Hematopoietic multipotent progenitor cell treated with erythropoietin and hydrocortisone succinate and interleukin-3 and kit ligand, for 6 days (in vitro differentiated cells): ENCODE measurements at places on chromosomes 4 and X.
A peak's percentile ranks its signal among the peaks of the same experiment; 100 is the strongest.

DNA sequence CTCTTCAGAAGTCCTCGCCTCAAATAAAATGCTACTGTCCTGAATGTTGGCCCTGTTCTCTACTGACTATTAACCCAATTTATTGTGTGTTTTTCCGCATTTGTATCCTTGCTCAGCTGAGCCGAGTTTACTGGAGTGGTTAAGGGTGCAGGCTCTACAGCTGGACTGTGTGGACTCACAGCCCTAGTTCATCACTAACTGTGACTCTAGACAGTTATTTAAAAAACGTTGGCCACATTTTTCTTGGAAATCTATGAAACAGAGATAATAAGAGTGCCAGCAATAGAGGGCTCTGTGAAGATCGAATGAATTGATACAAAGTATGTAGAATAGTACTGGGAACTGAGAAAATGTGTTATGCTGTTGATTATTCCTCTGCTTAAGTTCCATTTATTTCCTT lies 2.9 kb upstream of the GUF1 start:
- peak; percentile 74 for DNase-seq

DNA sequence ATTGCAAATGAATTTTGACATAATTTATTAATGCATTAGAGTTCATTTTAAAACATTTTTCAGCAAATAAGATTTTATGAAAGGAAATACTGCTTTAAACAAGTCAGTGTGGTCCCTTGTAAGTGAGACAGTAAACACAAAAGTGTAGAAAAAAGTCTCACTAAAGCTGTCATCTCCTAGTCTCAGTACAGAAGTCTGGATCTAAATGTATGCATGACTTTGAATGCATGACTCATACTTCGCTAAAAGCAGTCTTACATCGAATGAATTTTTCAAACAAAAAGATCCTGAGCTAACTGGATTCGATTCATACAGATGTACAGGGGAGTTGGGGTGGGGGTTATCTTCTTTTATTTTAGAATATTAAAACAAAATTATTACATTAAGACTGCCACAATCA lies 207.4 kb upstream of the VCX start:
- DNase-seq: no peak

- no peak for DNase-seq
Measured at GRCh38 chrX:123773258-123773988, 40.6 kb upstream of the THOC2 start.

- DNase-seq: peak; percentile 30
Measured at GRCh38 chr4:38976308-38976707, 55.9 kb downstream of the TMEM156 start.

- DNase-seq: no peak
Measured at GRCh38 chr4:16583764-16584163, 314.7 kb downstream of the LDB2 start.

DNA sequence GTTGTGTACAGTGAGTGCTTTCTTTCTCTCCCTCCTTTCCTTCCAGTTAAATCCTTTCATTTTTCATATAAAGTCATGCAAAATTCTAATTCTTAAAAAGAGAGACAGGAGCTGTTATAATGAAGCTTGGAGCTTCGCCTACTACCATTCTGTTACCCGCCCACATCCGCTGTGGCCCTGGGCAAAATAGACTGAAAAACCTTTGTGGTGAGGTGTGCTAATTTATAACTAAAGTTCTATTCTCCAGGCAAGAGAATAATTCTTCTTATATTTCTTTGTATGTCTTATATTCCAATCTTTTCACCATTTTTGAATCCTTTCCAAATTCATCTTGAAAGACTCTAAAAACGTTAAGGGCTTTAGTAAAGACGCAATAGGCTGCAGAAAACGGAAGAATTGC lies 7.0 kb downstream of the QRFPR start:
- DNase-seq: no peak

DNA sequence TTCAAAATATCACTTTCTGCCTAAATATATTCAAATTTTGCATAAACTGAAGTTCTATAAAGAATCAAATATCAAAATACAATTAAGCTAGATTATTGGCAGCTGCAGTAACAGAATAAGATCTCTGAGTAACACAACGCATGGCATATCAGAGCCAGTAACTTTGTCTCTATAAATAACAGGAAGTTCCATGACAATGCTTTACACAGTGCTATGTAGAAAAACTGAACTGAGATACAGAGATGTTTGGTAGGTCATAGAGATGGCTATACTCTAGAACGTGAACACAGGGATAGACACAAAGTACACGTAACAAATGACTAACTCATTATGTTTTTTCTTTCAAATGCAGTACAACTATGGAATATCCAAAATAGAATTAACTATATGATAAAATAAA lies 18.2 kb downstream of the UBE2D3 start:
- peak; percentile 34 for DNase-seq

DNA sequence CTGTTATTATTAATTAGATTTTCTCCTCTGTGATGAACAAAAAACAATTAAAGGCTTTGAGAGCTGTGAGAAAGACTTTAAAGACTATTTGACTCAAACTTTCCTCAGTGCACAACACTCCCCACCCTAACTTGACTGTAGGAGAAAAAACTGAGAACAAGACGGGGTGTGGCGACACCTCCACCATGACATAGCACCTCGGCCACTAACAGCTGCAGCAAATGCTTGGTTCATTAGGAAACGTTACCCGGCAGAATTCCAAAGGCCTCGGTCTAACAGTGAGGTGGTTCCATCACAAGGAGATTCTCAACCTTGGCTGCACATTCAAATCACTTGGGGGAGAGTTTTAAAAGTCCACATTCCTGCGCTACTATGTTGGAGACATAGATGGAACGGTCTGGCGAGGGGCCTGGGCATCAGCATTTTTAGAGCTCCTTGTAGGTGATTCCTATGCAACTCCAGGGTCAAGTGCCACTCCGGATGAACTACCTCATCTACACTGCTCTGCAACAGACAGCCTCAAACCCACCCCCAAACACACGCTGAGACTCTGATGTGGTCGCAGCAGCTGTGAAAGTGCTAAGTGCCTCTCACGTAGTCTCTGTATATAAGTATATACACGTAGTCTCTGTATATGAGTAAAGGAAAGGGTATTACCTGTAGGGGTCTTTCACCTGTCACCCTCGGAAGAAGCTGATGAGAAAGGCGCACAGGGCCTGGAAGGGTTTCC lies 1.0 kb downstream of the FGFBP2 start:
- DNase-seq: peak; percentile 25

DNA sequence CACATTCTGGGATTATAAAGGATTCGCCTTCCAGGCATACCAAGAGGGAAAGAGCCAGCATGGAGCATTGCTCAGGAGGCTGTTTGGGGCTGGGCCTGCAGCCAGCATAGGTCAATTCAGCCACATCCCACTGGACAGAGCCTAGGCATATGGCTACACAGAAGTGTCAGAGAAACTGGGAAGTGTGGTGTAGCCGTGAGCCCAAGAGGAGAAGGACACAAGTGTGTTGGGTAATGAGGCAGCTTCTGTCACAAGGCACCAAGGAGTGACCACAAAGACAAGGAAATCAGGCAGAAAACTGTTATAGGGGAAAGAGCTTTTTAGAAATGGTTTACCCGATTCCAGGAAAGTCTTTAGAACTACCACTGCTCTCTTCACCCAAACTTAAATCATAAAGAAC lies 178.6 kb upstream of the TBL1X start:
- no peak for DNase-seq

DNA sequence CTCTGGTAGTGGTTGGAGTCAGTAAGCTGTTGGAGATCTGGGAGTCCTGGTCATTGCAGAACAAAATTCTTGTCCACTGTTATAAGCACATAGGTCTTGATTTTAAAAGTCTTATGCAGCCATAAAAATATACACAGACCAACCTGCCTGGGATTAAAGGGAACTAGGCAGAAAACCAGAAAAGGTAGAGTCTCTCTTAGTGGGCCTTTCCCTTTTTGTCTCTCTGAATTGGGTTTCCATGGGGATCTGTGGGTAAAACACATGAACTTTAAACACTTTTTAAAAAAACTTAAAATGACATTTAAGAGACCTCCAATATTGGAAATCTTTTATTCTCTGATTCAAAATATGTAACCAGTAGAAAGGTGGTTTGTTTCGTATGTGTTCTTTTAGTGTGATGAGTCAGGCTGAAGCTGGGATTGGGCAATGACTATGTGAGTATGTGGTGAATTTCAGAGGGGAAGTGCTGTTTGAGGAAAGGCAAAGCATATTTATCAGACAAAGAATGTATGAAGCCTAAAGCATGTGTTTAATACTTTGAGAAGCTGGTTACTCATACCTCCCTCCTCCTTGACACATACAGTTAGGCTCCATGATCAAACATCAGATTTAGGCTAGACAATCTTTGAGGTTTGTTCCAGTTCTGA lies 29.6 kb downstream of the SLC16A2 start:
- peak; percentile 45 for DNase-seq

- DNase-seq: no peak
Measured at GRCh38 chrX:9926002-9926401, 41.2 kb upstream of the CLDN34 start.

DNA sequence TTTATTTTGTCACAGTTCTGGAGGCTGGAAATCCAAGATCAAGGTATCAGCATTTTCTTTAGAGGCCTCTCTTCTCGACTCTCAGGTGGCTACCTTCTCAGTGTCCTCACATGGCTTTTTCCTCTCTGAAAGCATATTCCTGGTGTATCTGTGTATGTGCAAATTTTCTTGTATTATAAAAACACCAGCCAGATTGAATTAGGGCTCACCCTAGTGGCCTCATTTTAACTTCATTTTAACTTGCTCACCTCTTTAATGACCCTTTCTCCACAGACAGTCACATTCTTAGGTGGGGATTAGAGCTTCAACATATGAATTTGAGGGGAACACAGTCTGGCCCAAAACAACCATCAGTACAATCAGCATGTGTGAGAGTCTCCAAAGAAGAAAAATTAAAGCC lies 542.4 kb upstream of the FAM241A start:
- no peak for DNase-seq

- DNase-seq: no peak
Measured at GRCh38 chrX:70762285-70762684, 146.2 kb downstream of the TEX11 start.

DNA sequence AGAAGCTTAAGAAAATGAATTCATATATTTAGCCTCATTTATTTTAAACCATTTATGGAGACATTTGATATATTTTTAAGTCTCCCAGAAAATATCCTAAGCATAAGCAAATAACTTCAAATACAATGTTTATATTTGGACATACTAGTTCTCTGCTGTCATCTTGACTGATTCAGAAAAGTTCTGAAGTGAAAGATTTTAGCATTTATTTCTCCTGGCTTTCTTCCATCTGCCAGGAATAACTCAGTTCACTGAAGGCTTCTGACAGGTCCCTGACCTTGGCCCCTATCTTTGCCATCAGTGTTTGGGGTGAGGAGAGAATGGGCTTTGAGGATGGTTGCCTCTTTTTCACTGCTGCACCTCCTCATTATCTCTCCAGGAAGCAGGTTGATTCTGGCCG lies 115.7 kb downstream of the SLIT2 start:
- DNase-seq: no peak

- peak; percentile 18 for DNase-seq
Measured at GRCh38 chr4:54746218-54746617, 88.5 kb downstream of the KIT start.

DNA sequence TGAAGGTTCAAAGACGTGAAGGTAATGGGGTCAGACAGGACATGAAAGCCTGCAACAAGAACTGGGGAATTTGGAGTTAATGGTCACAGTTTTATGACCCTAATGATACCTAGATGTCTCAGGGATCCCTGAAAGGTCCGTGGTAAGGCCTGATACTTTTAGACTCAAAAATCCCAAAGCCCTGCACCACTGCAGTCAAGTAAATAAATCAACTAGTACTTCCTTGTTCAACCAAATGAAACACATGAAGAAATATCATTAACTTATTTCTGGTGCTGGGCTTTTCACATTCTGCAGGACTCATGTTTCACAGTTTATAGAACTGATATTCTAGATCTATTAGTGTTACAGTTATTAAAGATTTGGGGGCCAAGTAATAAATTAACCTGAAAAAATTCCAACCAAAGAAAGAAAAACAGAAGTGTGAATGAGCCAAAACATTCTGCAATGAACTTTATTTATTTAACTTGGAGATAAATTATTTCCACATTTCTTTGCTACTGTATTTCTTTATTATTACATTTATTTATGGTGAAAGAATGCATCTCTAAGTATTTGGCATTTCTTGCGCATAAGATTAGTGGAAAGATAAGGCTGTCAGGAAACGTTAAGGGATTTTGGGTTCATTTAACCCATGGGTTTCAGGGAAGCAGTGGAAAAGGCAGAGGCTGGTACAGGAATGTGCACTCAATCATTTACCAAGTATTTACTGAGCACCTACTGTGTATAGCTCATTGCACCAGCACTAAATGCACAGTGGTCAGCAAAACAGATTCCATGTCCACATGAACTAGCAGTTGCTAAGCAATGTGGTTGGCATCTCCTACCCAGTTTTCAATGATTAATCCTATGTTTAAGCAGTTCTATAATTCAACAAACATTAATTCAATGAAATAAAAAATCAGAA lies 8.7 kb downstream of the WDFY3 start:
- DNase-seq: no peak

GRCh38 chrX:100379388-100379986 lies 30.6 kb downstream of the PCDH19 start:
- peak; percentile 8 for DNase-seq

- DNase-seq: no peak
Measured at GRCh38 chr4:56791316-56791715, 30.2 kb downstream of the SPINK2 start.

DNA sequence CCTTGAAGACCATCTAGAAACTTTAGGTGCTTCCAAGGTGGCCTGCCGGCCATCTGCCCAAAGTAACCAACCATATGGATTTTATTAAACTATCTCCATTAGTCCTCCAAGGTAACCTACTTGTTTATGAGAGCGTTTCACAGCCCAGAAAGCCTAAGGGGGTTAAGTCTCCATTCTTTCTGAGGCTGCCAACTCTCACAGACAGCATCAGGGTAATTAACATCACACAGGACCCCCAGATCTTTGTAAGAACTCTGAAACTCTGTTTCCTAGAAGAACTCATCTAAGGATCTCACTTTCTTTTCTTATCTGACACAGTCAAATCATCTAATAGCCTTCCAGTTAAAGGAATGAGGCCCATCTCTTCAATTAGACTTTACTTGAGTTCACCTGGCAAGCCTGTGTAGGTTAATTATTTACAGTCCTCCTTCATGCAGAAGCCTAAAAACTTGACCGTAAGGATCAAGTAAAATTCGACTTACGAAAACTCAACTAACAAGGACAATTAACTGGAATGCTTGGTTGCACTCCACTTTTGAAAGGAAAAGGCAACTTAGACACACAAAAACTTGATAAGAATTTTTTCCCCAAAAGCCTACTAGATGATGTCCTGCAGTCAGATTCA lies 252.5 kb downstream of the GRIA3 start:
- no peak for DNase-seq

GRCh38 chr4:114310296-114310925 lies 288.2 kb upstream of the UGT8 start:
- no peak for DNase-seq

GRCh38 chr4:76694056-76694455 lies 203.9 kb downstream of the SOWAHB start:
- no peak for DNase-seq

DNA sequence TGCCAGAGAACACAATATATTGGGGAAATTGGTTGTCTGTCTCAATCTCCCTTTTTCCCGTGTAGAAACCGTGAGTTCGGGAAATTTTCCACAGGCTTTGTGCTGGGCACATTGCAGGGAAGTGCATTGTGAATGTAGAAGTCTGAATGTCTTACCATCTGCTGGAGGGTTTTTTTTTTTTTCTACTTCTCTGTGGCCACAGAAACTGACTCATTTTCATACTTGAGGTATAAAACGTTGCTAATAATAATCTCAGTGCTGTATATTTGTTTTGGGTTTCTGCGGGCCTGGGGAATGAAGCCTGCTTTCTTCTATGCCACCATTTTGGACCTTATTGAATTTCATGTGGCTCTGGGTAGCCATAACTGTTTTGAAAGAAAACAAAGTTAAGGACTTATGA lies 1001.2 kb downstream of the STIM2 start:
- DNase-seq: no peak

GRCh38 chr4:112888622-112889021 lies 160.8 kb upstream of the ANK2 start:
- DNase-seq: no peak
